GM23338 (cell line): ENCODE measurements at places on chromosomes 16 and 17. TPM values are rescaled to one million over a fixed set of nuclear protein-coding genes. Genes with fewer than 3 reads are reported as not detected.

ZNF287 gene
- 2.1 and 5.1 TPM in 2 replicates for total RNA-seq

DNA sequence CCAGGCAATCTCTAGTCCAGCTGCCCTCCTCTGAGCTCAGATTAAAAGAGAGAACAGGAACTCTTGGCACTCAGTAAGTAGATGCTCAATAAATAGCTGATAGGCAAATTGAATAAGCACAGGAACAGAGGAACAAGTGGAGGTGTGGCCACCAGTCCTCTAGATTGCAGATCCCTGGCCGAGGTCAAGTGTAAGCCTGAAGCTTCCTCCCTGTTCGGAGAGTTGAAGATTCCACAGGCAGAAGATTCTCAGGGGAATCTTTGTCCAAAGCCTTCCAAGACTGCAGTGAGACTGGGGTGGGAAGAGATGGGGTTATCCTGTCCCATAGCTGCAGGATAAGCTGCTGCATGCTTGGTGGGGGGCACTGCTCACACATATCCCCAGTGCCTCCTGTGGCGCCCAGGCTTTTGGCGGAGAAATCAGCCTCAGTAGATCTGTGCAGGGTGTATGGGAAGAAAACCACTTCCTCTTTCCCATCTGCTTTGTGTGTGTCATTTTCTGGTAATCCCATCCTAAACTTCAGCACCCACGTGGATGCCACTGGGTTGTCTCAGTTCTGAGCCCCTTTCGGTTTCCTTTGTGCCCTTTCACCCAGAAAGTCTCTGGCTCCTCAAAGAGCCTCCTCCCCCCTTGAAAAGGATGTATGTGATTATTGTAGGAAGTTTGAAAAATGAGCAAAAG lies 12.1 kb downstream of the CD300A start:
- no peak for DNase-seq

TMEM106A gene
- total RNA-seq = 0.78 and 1.5 TPM in 2 replicates

DNA sequence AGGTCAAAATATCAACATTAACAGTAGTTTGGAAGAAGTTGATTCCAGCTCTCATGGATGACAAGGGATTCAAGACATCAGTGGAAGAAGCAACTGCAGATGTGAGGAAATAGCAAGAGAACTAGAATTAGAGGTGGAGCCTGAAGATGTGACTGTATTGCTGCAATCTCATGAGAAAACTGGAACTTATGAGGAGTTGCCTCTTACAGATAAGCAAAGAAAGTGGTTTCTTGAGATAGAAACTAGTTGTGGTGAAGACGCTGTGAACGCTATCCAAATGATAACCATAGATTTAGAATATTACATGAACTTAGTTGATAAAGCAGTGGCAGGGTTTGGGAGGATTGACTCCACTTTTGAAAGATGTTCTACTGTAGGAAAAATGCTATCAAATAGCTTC lies 67.8 kb downstream of the GOSR1 start:
- DNase-seq = no peak

DNA sequence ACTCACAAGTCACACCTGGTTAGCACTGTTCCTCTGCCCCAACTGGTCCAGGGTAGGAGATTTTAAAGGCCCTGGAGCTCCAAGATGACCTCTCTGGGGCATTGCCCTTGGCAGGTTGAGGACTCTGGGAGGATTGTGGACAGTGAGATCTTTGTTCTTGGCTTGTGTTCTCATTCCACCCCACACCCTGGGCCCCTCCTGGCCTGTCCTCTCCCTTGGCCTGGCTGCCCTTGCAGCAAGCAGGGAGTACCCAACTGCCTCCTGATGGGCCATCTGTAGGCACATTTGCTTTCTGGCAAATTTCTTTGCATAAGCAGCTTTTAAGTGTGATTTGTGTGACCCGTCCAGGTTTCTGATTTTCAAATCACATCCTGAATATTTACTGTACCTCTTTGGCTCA lies 239.6 kb downstream of the UTP18 start:
- DNase-seq = no peak

ADAD2 gene
- 1.5 and 4.5 TPM in 2 replicates for total RNA-seq

CCDC200 gene
- not detected in 2 replicates for total RNA-seq

DNA sequence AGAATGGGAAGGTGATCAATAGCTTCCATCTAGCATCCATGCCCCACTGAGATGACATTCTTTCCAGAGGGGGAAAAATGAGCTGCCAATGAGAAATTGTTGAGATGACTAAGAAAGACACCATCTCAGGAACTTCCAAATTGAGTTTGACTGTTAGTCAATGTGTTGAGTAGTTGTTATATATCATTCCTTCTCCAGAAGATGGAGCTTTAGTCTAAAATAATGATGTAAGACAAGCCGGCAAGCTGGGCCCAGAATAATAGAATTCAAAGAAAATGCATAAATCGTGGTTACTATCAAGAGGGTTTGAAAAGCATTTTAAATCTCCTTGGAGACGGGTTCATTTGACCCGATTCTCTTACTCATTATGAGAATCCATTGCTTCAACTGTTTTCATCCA lies 71.0 kb upstream of the ATF7IP2 start:
- DNase-seq = no peak

GRCh38 chr16:90018297-90018651 lies 982 bp downstream of the DBNDD1 start:
- DNase-seq = peak; percentile 51

- DNase-seq = no peak
These were observed 3.5 kb downstream of the CRHR1 start for GRCh38 chr17:45787656-45788055.

GRCh38 chr16:59459806-59460205 lies 725.7 kb upstream of the GOT2 start:
- DNase-seq = no peak

DNA sequence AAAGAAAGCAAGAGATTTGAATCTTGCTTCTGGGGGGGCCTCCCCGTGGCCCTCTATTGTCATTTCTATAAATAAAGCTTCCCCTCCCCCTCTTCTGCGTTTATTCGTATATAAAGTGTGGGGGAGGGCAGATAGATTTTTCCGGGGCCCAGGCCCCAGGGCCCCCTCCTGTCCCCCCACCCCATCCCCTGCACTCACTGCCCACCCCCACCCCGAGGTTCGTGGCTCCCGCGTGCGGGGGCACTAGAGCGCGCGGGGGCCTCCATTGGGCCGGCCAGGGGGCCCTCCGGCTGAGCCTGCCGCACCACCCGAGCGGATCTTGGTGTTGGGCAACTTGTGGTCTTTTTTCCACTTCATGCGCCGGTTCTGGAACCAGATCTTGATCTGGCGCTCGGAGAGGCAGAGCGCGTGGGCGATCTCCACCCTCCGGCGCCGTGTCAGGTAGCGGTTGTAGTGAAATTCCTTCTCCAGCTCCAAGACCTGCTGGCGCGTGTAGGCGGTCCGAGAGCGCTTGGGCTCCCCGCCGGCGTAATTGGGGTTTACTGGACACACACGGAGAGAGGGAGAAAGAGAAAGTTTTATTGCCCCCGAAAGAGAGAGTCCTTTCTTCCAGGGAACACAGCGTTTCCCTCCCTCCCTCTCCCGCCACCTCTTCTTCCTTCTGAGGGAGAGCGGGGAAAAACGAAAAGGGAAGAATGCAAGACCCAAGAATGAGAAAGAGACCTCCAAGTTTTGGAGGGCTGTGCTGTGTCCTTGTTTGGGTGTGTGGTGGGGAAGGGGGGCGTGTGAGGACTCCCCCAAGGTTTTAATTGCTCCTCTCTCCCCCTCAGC lies 1.5 kb downstream of the HOXB4 start:
- no peak for DNase-seq

DNA sequence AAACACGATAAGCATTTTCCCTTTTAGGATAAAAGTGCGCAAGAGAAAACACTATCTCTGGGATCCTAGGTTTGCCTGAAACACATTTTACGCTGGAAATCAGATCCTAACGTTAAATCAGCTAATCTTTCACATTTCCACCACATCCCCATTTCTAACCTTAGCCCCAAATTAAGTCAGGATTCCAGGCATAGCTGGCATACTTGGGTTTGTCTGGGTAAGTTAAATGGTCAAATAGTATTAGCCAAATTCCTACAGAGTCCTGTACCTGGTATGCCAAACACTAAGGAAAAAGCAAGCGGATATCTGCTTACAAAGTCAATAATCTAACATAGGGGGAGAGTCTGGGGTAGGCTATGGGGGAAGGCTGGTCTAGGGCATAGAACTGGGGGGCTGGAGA lies 557.4 kb upstream of the ZFHX3 start:
- peak; percentile 86 for DNase-seq

- peak; percentile 52 for DNase-seq
These were observed 780 bp upstream of the DCAKD start for GRCh38 chr17:45052052-45052772.

DNA sequence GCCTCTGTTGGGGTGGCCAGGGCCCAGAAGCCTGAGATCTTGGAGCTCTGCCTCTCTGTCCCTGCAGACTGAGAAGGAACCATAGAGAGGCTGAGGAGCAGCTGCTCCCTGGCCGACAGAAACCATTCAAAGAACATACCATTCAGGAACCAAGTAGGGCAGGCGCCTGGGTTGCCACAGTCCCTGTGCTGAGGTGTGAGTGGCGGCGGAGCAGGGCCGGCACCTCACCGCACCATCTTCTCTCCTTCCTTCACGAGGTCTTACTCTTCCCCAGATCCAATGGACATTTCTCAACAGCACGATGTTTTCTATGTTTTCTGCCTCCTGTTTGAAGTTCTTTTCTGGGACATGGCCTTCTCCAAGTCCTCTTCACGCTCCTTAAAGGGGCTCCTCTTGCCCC lies 22.8 kb upstream of the ALOX15 start:
- DNase-seq = no peak

DNA sequence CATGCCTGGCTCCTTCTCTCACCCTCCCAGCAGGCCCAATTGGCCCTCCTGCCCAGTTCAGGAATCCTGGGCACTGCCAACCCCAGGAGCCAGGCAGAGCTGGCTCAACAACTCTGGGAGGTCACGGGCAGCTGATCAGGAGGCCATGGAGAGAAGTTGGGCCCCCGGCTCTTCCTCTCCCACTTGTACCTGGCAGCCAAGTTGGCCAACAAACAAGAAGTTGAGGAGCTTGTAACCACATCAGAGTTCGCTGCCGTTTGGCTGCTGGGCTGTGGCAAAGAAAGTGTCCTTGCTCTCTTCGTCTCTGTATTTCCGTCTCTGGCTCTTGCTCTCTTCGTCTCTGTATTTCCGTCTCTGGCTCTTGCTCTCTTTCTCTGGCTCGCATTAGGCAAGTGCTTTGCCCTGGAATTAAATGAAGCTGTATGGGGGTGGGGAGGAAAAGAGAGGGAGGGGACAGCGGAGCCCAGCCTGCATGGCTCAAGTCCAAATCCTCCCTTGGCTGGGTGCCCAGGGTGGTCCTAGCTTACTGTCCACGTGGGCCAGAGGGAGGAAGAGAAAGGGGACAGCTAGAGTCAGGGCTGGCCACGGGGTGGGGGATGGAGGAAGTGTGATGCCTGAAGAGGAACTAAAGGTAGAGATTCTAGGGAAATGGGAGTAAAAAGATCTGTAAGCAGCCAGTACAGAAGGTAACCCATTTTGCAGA lies 7.8 kb upstream of the TMEM132E start:
- no peak for DNase-seq

DNA sequence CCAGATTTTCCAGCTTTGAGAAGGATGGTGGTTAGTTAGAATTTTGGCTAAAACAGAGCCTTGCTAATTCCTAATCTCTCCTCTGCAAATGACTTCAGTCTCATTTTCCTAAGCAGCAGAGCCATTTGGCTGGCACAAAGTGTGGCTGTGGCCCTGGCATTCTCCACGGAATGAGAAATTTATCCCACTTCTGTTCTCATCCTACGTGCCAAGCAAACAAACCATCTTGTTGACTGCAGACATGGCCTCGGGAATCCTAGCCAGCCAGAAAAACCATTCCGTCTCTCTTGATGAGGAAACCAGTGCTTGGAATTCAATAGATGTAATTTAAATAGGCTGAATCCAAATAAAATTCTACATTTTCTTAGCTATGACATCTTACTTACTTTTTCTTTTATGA lies 34.1 kb upstream of the ELAC2 start:
- no peak for DNase-seq

DNA sequence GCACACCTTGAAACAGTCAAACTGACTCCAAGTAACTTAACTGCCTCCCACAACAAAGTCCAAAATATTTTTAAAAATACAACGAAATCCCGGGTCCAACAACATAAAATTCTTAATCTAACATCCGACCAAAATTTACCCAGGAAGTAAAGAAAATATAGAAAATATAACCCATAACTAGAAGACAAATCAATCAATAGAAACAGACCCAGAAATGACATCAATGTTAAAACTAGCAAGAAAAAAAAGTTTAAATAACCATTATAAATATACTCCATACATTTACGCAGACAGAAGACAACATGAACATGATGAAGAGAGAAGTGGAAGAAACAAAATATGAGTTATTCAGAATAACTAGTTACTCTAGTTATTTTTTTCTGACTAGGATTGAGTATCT lies 3.7 kb downstream of the ZNF597 start:
- DNase-seq = no peak

TP53TG3C gene
- not detected in 2 replicates for total RNA-seq

DNA sequence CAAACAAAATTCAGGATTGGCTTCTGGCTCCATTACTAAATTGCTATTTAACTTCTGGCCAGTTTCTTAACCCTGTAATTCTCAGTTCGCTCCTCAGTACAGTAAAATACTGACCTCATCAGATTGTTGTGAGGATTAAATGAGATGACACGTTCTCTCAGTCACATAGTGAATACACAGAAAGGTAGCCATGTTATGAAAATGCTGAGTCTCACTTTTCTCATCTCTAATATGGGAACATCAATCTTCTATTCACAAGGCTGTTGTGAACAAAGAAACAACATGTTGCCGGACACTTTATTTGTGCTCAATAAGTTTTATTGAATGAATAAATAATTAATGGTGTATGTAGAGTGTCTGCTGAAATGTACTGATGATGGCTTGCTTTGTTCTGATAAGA lies 924.5 kb upstream of the GOT2 start:
- no peak for DNase-seq

KRTAP9-8 gene
- not detected in 2 replicates for total RNA-seq

CYTH1 gene
- 14.5 and 21.2 TPM in 2 replicates for total RNA-seq

GRCh38 chr16:31472709-31473203 lies 804 bp downstream of the TGFB1I1 start:
- DNase-seq = peak; percentile 92
